Jurkat, Clone E6-1 (cell line): ENCODE measurements at places on chromosomes 1 and 21.

GRCh38 chr1:244710474-244711062, 57.6 kb downstream of the DESI2 start:
- DNase-seq, result no peak

- DNase-seq, result no peak
Measured at GRCh38 chr1:79005945-79006344, 585 bp downstream of the ADGRL4 start.

DNA sequence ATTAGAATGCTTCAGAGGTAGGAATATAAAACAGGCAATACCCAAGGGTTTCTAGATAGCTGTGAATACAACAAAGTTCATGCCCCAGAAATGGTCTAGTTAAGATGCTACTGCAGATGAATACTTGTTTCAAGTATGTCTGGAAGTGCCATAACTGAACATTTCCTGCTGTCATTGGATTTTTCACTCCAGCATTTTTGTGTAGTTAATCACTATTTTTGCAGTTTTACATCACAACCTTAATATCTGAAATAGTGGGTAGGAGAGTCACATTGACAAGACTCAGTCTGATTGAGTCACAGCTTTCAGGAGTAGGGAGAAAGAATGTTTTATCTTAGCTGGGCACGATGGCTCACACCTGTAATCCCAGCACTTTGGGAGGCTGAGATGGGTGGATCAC, 126.4 kb upstream of the C1orf21 start:
- DNase-seq, result no peak

- no peak for DNase-seq
Measured at GRCh38 chr1:55877437-55878232, 662.5 kb upstream of the USP24 start.

GRCh38 chr1:20429296-20429695, 56.7 kb downstream of the CAMK2N1 start:
- no peak for DNase-seq

- DNase-seq, result no peak
Measured at GRCh38 chr1:150505431-150505830, 2.5 kb upstream of the ECM1 start.

DNA sequence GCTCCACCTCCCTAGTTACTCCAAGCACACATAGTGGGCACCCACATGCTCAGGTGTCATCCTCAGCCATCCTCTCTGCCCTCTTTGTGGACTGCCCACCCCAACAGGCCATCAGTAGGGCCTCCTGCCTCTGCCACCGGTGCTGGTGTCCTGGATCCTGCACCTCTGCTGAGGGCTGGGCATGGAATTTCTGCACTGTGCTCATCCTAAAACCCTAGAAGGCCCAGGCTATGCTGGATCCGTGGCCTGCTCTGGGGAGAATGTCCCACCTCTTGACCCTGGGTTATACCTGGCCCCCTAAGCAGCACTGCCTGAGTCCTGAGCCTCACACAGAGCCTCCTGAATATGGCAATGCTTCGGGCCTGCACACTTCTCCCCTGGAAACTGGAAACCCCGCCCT, 318.3 kb downstream of the MATN1 start:
- no peak for DNase-seq

DNA sequence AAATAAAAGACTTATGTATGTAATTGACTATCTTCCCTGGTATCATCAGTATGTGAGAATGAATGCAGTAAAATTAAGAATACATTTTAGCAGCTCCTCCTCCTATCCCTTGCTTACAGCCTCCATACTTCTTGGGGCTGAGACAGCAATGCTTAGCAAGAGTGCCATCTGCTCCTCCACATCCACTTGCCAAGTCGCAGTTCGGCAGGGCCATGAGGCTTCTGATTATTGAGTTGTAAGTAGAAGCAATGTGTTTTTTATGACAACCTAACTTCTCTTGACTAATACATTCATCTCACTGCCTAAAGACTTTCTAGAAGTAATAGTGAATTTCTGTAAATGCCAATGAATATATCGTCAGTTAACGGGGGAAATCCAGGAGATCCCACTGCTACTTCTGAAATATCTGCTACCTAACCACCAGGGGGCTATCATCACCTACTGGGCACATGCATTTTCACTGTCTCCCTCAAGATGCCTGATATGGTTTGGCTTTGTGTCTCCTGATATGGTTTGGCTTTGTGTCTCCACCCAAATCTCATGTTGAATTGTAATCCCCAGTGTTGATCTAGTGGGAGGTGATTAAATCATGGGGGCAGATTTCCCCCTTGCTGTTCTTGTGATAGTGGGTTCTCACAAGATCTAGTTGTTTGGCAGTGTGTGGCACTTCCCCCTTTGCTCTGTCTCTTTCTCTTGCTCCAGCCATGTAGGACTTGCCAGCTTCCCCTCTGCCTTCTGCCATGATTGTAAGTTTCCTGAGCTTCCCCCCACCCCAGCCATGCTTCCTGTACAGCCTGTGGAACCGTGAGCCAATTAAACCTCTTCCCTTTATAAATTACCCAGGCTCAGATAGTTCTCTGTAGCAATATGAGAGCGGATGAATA, 59.6 kb downstream of the EXTL2 start:
- peak; percentile 49 for DNase-seq

DNA sequence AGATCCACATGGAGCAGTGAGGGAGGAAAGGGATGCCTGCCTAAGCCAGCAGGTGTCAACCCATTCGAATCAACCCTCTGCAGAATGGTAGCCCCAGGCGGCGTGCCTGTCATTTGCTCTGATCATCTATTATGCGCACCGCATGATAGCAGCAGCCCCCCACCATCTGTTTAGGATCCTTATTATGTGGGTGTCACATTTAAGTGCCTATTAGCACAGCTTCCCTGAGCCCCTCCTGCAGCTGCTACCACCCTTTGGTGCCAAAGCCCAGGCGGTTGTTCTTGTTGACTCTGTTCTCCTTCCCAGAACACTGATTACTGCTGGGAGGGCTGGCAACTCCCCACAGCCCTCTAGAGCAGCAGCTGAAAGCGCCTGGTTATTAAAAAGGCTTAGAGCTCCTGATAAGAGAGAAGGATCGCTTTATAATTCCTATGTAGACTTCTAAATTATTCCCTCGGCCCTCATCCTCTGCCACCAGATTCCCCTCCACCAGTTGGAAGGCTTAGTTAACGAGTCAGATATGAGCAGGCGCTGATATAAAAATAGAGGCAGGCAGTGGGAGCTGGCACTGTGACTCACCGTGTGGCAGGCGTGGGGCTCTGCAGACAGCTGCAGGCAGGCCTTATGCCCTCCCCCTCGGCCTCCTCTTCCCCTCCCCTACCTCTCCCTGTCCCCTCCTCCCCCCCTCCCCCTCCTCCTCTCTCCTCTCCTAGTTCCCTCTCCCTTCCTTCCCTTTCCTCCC, 23.0 kb downstream of the ACTA1 start:
- peak; percentile 20 for DNase-seq

DNA sequence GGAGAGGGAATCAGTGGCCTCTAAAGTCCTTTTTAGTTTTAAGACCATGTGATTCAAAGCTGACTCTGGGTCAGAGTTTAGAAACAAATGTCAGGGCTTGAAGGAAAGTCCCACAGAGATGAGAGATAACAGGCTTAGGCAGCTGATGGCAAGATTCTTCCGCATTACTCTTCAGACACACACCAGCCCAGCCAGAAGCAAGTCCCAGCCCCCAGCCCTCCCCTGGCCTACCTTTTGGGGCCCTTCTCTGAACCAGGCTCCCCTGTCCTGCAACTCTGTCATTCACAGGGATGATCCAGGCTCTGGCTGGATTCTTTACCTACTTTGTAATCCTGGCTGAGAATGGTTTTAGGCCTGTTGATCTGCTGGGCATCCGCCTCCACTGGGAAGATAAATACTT, 13.1 kb upstream of the CASQ1 start:
- DNase-seq, result no peak

- DNase-seq, result no peak
Measured at GRCh38 chr1:230824551-230824918, 43.8 kb downstream of the C1orf198 start.

- no peak for DNase-seq
Measured at GRCh38 chr1:241142493-241142892, 214.5 kb downstream of the RGS7 start.

- DNase-seq, result no peak
Measured at GRCh38 chr1:54077359-54077758, 24.0 kb downstream of the TCEANC2 start.

- no peak for DNase-seq
Measured at GRCh38 chr1:76782809-76783208, 84.5 kb upstream of the ST6GALNAC5 start.

DNA sequence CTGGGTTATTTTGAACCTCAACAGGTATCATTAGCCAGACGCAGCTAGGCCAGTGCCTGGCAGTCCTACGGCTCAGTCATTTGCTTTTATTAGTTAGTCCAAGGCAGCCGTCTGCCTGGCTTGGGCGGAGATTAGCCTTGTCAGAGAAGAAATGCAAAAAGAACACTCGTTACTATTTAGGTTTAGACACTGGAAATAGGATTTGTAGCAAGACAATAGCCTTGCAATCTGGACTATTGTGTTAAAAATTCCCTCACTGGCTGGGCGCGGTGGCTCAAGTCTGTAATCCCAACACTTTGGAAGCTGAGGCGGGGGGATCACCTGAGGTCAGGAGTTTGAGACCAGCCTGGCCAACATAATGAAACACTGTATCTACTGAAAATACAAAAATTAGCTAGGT, 11.0 kb upstream of the PRKCZ start:
- no peak for DNase-seq

- no peak for DNase-seq
Measured at GRCh38 chr1:58390091-58390490, 156.4 kb downstream of the OMA1 start.

DNA sequence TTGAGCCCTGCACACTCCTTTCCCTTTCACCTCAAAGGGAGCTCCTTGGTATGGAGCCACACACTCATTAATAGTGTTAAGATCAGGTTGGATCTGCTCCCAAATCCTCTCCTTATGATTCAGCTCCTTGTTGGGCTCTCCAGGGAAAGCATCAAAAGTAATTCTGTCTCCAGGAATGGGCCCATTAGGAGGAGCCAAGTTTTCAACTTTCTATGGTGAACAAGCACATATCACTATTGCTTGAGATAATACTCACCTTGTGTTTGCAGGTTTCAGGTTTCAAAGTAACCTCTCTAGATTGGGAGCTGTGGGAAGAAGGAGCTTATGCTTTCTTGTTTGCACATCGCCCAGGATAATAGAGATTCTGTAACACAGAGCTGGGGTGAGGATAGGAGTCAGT, 164.8 kb downstream of the TNFSF18 start:
- DNase-seq, result no peak

- DNase-seq, result peak; percentile 61
Measured at GRCh38 chr1:165861911-165862310, 34.5 kb downstream of the UCK2 start.

- no peak for DNase-seq
Measured at GRCh38 chr1:9901148-9902059, 8.7 kb downstream of the CTNNBIP1 start.

- no peak for DNase-seq
Measured at GRCh38 chr1:223242382-223242955, 99.4 kb upstream of the TLR5 start.

DNA sequence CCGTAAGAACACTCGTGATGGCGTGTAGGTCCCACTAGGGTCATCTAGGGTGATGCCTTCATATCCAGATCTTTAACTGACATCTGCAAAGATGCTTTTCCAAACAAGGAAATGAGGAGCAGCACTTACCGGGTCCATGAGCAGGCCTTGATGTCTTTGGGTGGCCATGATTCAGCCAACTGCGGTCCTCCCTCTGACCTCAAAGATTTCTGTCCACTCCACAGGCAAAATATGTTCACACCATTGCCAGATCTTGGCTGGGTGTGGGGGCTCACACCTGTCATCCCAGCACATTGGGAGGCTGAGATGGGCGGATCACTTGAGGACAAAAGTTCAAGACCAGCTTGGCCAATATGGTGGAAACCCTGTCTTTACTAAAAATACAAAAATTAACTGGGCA, 18.2 kb downstream of the TRPM2 start:
- no peak for DNase-seq

- no peak for DNase-seq
Measured at GRCh38 chr1:10726355-10726754, 70.1 kb downstream of the CASZ1 start.

DNA sequence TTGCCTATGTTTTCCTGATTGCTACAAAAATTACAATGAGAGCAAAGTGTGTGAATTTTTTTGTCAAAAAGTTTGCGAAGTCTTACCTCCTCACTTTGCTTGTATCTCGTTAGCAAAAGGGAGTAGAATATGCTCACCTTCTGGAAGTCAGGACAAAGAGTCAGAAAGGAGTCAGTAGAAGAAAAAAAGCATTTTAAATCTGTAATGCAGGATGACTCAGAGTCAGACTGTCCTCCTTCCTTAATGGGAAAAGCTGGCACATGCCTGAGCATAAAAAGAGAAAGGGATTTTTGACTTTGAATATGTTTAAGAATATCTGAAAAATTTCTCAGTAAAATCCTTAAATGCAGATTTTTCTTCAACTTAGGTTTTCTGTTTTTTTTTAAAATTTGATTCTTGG, 14.2 kb upstream of the VN1R5 start:
- DNase-seq, result no peak

DNA sequence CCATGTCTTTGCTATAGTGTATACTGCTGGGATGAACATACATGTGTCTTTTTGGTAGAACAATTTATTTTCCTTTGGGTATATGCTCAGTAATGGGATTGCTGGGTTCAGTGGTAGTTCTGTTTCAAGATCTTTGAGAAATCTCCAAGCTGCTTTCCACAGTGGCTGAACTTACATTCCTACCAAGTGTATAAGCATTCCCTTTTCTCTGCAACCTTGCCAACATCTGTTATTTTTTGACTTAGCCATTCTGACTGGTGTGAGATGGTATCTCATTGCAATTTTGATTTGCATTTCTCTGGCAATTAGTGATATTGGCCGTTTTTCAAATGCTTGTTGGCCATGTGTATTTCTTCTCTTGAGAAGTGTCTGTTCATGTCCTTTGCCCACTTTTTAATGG, 37.5 kb upstream of the ANGPTL1 start:
- DNase-seq, result no peak

DNA sequence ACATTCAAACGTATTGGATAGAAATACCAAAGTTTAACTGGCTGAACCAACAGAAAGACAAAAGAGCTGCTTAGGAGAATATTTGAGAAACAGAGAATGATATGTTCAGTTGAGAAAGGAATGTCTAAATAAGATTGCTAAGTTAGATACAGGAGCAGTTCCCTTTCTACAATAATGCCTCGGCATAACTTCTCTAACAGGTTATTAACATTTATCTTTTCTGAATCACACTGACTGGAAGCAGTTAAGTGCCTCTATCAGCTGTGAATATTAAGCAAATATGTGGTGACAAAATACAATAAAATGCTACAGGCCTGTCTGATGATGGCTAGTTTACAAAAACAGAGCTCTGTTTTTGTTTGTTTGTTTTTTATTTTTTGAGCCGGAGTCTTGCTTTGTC, 121.9 kb downstream of the KCNK1 start:
- DNase-seq, result no peak

GRCh38 chr21:35100349-35100811, 51.3 kb upstream of the RUNX1 start:
- no peak for DNase-seq
